ENCODE measurements at places on chromosomes 2 and 18.

DNA sequence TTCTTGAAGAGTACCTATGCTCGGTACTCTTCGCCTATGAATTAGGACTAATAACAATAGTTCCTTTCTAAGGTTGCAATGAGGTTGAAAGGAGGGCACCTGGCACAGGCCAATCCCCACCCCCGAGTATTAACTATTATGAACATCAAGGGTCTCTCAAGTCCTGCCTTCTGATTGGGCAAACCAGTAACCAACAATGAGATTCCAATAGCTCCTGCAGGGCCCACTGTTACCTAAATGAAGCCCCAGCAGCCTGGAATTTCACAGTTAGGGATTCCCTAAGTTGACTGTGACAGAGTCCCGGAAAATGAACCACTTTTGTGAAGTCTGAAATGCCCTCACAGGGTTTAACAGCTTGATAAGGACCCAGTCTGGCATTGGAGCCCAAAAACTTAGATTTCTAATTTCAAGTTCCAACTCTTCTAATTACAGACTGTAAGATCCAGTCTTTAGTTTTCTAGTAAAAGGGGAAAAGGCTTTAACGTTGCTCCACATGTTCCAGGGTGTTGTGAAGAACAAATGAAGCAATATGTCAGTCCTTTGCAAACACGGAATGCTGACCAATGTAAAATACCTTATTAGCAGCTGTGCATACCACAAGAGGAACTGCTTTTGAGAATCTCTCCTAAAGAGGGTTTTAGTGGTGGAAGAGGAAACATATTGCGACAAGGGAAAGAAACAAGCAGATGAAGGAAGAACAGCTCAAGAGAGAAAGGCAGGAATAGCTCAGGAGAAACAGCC lies 277.7 kb upstream of the MAP2 start:
- no peak for DNase-seq

DNA sequence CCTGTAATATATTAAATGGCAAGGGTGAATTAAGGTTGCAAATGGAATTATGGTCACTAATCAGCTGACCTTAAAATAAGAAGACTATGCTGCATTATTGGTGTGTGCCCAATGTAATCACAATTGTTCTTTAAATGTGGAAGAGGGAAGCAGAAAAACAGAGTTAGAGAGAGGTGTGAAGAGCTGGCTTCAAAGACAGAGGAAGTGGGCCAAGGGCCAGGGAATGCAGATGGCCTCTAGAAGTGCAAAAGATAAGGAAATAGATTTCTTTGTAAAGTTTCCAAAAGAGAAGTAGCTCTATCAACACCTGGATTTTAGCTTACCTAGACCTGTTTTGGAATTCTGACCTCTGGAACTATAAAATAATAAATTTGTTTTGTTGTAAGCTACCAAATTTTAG lies 276.0 kb downstream of the LRRTM1 start:
- DNase-seq: no peak

GRCh38 chr2:28366496-28367282 lies 26.0 kb upstream of the FOSL2 start:
- DNase-seq: no peak

DNA sequence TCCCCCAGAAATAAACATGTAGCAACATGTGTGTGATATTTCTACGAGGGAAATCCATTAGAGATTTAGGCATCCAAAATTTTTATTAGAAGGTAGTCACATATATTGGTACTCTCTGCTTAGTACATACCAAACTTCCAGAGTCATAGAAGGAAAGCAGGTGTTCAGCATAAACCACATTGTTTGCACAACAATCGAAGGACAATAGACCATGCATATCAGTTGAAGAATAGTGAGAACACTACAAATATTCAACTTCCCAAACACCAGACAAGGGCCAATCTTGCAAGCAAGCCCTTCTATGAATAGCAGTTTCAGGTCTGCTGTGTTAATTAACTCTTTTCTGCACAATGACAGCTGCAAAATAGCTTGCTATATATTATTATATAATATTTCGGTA lies 702.2 kb downstream of the ERBB4 start:
- DNase-seq: no peak

DNA sequence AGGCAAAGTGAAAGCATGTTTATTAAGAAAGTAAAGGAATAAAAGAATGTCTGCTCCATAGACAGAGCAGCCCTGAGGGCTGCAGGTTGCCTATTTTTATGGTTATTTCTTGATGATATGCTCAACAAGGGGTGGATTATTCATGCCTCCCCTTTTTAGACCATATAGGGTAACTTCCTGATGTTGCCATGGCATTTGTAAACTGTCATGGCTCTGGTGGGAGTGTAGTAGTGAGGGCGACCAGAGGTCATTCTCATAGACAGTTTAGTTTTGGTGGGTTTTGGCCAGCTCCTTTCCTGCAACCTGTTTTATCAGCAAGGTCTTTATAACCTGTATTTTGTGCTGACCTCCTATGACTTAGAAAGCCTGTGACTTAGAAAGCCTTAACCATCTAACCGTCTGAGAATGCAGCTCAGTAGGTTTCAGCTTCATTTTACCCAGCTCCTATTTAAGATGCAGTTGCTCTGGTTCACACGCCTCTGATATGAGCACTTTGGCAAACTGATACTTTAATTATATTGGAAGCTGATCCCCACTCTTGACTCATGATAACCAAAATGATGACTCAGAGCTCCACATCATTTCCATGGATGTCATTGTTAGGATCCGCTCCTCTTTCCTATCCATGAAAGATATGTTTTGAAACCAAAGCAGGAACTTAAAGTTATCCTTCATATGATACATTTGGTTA lies 14.5 kb upstream of the ERMN start:
- DNase-seq: no peak

DNA sequence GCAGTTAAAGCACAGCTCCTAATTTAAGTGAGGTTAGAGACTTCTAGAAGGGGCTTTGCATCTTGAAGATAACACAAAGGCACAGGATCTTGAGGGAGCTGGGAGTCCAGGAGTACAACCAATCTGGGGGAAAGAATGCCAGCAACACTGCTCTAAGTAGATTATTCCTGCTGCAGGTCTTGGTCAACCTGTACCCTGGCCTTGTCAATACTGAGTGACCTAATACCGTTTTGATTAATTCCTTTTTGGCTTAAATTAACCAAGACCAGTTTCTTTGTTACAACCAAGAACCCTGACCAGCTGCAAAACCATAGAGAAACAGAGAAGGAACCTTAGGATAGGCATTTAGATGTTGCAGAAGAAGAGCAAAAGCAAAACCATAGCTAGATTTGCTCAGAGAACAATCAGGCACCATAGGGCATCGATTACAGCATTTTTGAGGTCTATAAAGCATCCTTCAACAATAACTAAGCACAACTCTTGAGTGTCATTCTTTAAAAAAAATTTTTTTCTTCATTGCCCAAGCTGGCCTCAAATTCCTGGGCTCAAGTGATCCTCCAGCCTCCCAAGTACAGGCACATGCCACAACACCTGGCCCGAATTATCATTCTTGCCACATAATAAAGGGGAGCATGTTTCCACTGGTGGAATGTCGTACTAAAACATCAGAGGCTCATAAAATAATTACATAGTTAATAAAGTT lies 6.3 kb downstream of the STARD7 start:
- DNase-seq: no peak

GRCh38 chr2:174711206-174711605 lies 53.1 kb downstream of the CHRNA1 start:
- no peak for DNase-seq

- no peak for DNase-seq
These were observed 11.0 kb downstream of the TTN start for GRCh38 chr2:178796079-178796677.

DNA sequence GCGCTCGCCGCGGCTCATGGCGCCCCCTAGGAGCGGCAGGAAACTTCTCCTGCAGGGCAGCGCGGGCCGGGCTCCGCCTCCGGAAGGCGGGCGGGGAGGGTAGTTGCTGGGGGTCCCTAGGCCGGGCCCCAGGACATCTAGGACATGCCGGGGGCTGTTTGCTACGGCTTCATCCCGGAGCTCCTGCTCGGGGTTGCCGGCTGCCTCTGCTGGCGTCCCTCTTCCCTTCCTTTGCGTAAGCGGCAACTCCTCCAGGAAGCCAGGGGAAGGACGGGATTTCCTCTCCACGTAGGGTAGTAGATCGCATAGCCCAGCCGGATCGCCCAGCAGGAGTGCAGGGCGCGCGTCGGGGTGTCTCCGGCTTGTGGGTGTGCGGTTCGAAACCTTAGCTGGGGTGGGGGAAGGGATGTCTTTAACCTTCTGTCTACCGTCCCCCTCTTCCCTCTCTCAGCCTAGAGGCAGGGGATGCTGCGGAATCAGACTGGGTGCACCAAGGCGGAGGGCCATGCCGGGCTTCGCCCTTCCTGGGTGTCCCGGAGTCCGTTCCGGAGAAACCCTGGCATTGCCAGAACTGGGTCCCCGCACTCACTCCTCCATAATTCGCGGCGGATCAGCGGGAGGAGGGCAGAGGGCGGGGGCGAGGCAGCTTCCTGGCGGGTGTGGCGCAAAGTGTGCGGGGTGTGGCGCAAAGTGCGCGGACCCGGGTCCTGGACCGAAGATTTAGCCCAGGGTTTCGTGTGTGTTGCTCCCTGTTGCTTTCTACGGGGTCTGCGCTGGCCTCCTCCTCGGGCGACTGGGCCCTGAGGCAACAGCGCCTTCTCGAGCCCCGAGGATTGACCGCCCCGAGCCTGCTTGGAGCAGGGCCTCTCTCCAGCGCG lies 12.2 kb upstream of the SKOR2 start:
- no peak for DNase-seq

DNA sequence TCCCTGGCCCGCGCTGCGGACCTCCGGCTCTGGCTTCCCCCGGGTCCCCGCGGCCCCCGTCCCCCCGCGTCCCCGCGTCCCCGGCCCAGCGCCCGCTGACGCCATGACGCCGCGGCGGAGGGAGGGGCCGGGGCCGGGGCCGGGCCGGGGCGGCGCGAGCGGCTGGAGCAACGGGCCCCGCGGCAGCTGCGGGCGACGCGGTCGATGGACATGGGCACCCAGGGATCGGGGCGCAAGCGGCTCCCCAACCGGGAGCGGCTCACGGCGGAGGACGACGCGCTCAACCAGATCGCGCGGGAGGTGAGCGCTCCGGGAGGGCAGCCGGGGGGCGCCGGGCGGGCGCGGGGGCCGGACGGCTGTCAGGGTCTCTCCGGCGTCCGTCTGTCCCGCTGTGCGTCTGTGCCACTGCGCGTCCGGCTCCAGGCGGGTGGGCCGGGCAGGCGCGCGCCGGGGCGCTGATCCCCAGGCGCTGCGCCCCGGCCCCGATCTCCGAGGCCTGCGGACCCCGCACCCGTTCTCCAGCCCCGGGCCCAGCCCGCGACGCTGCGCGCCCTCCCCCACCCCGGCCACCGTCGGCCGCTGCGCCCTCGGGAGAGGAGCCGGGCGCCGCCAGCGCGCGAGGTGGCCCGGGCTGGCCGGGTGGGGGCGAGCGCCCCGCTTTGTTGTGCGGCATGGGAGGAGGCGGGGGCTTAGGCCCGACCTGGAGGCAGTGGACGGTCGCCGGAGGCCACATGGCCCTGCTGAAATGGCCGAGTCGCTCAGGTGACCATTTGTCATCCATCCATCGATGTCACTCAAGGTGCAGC lies at the start of gene LRRFIP1:
Gene LRRFIP1, plus strand, starts transcription at position 147 of the 806 bp plus-strand sequence. Its CDS starts 58 bp downstream, at position 205.
- no peak for DNase-seq

GRCh38 chr2:202007015-202007982 lies 26.4 kb upstream of the FZD7 start:
- DNase-seq: no peak

DNA sequence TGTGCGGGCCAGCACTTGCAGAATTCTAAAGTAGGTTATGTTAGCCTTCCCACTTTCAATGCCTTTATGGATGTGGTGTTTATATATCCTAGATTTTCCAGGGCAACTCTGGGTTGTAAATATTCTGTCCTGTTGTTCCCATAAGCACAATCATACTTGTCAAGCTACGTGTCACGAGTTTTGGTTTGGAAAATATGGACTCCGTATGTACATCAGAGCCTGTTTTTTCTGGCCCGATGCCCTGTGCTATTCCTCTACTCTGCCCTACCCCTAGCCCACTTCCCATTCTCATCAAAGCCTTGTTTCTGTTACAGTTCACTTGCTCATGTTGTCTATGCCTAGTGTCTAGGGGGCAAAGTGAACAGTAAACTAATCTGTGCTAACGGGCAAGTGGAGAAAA lies 27.0 kb upstream of the ZEB2 start:
- no peak for DNase-seq

DNA sequence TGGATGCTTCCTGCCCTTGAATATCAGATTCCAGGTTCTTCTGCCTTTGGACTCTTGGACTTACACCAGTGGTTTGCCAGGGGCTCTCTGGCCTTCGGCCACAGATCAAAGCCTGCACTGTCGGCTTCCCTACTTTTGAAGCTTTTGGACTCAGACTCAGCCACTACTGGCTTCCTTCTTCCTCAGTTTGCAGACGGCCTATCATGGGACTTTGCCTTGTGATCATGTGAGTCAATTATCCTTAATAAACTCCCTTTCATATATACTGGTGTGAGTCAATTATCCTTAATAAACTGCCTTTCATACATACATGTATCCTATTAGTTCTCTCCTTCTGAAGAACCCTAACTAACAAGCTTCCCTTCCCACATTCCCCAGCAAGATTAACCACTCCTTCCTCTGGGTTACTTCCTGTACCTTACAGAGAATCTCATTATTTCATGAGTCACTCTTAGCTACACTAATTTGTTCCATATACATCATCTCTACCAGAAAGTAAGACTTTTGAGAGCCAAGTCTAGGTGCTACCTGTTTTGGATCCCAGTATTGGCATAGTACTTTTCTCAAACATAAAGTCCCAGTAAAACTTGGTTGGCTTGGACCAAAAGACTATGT lies 31.3 kb upstream of the LRATD1 start:
- no peak for DNase-seq

DNA sequence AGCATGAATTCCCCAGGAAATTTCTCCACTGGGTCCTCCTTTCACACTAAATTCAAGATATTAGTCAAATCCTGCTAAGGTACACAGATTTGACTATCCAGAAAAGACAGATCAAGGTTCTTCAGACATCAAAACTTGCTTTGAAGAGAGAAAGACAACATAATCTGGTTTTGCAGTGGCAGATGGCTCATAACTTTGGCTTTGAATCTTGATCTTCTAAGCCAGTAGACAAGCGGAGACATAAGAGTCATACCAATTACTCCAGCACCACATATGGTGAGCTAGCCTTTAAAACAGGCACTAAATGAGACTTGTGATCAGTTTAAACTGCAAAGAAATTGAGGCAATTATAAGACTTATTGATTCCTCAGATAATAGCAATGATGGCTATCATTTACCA lies 29.3 kb downstream of the PDE11A start:
- no peak for DNase-seq

DNA sequence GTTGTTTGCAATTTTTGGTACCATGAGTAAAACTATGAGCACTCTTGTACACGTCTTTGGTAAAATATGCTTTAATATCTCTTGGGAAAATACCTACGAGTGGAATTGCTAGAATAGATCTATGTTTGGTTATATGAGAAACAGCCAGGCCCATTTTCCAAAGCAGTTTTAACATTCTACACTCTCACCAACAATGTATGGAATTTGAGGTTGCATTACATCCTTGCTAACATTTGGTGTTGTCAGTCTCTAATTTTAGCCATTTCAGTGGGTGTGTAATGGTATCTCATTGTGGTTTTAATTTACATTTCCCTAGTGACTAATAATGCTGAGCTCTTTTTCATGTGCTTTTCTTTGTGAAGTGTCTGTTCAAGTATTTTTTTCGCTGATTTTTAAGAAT lies 118.9 kb upstream of the TCF4 start:
- DNase-seq: no peak
